ENCODE measurements at places on chromosomes 5 and 9.
A peak's percentile ranks its signal among the peaks of the same experiment; 100 is the strongest.

DNA sequence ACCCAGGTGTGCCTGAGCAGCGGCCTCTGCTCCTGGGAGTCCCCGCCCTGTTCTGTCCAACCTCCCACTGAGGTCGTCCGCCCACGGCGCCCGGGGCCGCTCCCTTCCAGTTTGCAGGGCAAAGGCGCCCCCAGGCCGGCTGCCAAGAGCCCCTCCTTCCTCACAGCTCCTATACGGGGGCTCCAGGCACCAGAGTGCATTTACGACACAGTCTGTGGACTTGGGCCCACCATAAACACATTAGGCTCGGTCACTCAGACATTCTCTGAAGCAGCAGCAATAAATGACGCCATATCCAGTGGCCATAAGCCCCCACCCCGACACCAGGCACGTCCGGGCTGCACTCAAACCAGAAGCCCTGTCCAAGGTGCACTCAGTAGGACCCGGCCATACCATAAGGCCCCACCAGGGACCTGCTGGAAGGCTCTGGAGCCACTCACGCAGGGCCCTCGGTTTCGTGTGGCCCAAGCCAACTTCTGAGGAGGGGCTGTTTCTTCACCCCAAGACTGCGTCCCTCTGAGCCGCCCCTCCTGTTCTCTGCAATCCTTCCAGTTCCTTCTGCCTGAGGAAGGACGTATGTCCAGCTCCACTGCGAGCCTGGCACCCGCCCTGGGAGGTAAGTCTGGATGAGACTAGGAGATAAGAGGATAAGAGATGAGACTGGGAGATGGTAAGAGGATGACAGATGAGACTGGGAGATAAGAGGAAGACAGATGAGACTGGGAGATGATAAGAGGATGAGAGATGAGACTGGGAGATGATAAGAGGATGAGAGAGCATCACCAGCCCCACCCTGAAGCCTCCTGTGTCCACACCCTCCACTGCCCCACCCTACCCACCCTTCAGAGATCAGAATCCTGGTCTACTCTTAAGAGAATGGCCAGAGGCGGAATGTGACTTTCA lies 26.7 kb downstream of the SLC6A18 start:
- DNase-seq, result no peak

GRCh38 chr5:177447611-177448243 lies 1.1 kb downstream of the PRR7 start:
- DNase-seq, result peak; percentile 41

- DNase-seq, result no peak
Measured at GRCh38 chr9:95991326-95991725, 115.8 kb downstream of the ERCC6L2 start.

DNA sequence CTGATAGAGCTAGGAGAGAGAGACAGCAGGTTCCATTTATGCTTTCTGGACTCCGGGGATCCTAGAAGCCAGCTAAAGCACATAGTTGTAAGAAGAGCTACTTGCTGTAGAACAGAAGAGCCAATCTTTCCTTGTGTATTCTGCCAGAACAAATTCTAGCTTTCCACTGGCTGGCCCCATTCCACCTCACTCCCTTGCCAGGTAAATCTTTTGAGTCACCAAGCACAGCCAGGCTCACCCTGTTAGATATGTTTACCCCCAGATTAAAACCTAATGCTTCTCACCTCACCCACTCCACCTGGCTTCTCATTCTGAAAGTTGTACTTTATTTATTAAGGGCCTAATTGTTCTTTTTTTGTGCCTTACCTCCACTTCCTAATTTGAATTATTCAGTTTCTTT lies 48.9 kb upstream of the CHD1 start:
- no peak for DNase-seq

DNA sequence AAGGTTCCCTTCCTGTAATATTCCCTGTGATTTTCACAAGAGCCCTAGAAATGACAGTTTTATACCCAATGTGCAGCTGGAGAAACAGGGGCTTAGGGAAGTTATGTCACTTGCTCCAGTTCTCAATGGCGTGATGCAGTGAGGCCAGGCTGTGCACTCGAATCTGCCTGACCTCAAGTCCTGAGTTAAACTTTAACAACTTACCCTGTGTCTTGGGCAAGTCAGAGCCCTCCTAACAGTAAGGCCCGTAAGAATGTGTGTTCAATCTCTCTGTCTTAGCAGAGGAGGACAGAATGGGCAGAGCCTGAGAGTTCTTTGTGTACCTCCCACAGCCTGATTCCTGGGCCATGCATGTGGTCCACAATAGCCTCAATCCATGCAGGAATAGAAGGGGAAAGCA lies 181.1 kb downstream of the TRIM32 start:
- no peak for DNase-seq

DNA sequence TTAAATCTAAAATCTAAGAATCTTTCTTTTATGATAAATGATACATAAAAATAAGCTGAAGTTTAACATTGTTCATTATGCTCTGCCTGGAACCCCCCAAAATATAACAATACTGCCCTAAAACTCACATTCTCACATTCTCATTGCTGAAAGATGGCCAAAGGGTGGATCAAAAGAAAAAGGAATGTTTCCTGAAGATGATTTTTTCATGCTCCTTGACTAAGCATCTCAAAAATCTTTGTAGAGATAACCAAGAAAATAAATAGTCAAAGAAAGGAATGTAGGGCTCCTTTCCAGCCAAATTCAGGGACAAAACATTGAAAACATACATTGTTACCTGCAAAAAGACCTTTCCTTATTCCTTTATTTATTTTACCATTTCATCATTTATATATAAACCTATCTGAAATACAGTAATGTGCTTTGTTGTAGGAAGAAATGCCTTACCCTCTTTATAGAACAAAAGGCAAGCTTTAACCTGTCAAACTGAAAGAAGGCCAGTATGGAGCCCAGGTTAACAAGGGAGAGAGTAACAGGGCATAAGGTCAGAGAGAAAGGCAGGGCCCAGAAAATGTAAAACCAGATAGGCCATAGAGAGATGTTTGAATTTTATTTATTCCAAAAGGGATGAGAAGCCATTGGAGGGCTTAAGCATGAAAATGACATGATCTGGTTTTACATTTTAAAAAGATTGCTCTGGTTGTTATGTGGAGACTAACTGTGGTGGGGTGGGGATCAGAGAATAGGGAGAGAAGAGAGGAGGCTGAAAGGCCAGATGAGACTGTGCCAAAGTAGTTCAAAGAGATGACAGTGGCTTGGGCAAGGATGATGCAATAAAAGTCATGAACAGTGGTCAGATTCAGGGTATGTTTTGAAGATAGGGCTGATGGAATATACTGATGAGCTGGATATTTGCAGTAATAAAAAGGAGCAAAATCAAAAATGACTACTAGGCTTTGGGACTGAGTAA lies 37.3 kb upstream of the CDK5RAP2 start:
- no peak for DNase-seq

GRCh38 chr9:124617477-124618141 lies 110.4 kb upstream of the NR5A1 start:
- peak; percentile 72 for DNase-seq

DNA sequence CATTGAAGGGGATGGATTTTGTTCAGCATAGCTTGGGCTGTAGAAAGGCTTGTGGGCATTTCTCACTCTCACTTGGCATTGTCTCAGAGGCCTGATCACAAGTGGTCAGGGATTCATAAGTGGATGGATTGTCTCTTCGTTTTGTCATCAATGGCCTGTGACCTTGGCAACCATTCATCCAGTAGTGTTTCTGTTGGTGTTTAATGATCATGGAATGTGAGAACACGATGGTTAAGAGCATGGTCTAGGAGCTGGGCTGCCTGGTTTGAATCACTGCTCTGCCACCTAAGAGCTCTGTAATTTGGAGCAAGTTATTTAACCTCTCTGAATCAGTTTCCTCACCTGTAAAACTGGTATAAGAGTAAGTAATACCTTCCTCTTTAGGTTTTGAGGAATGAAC lies 430.1 kb upstream of the MEF2C start:
- DNase-seq, result no peak

DNA sequence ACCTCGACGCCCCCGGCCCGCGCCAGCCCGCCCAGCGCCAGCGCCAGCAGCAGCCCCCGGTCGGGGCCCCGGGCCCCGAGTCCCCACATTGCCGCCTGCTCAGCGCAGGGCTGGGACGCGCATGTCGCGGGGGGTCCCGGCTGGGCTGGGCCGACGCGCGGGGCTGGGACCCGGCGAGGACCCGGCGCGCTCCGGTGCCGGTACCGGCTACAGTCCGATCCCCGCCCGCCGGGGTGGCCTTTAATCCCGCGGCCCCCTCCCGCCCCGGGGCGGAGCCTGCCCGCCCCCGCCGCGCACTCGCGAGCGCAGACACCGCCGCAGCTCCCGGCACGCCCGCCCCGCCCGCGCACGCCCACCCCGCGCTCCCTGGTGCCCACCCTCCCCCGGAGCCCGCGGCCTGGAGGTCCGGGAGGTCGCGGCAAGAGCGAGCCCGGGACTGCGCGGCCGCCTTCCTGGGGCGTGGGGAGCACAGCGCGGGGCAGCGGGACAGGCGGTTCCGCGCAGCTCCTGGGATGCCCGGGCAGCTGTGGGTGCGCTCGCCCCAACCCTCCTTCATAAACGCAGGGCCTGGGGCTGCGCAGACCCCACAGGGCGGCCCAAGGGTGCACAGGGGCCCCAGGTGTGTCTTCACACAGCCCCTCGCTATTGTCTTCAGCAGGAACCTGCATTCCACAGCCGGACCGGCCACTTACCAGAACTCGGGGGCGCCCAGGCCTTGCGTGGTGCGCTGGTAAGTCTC lies at the start of gene SLC9A3:
Gene SLC9A3 (minus strand): TSS at position 216 of the 739 bp plus-strand sequence.
- DNase-seq, result no peak

DNA sequence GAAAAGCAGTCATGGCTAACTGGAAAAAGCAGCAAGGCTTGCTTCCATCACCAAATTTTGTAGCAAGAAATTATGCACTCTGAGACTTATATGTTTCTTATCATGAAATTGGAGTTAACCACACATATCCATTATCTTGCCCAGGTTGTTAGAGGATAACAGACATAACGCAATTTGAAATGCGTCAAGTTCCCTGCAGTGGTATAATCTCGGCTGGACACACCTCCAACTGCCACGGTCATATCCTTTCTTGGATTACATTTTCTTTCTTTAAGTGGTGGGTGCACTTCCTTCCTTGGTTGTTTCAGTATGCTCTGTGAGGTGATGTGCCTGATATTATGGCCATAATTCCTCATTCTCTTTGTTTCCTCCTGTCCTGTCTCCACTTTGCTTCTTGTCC lies 695.0 kb upstream of the DMAC1 start:
- DNase-seq, result no peak

- DNase-seq, result peak; percentile 80
Measured at GRCh38 chr9:33452828-33453271, 5.5 kb upstream of the AQP3 start.

DNA sequence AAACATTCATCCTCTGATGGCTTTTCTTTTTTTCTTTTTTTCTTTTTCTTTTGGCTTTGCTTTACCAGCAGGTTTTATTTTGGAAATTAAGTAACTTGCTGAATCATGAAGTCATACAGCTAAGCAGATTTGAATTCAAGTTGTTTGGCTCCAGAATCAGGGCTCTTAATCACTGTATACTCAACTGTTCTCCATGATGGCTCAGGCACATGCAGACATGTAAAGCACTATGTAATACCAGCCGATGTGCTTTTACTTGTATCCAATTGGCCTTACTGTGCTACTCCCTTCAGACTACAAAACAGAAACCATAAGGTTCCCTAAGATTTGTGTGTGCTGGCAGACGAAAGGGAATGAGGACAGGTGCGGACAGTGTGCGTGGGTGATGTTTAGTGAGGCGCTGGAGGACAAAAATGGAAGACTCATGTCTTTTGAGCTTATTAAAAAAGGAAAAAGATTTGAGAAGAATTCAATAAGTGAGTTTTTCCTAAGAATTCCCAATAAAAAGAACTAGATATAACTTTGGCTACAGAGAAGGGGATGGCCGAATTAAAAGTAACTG lies 44.7 kb upstream of the OTP start:
- no peak for DNase-seq

- no peak for DNase-seq
Measured at GRCh38 chr5:36877667-36878391, 1.3 kb downstream of the NIPBL start.

Measured in suppressor macrophage treated with lipopolysaccharide for 1 hour (primary cell).